ENCODE measurements at places on chromosomes 4 and X.

GRCh38 chr4:78297116-78297800 lies 240.1 kb downstream of the FRAS1 start:
- DNase-seq, result no peak

- no peak for DNase-seq
These were observed 51.3 kb downstream of the RGS12 start for GRCh38 chr4:3344104-3344503.

- no peak for DNase-seq
These were observed 152.4 kb downstream of the BANK1 start for GRCh38 chr4:101942891-101943290.

DNA sequence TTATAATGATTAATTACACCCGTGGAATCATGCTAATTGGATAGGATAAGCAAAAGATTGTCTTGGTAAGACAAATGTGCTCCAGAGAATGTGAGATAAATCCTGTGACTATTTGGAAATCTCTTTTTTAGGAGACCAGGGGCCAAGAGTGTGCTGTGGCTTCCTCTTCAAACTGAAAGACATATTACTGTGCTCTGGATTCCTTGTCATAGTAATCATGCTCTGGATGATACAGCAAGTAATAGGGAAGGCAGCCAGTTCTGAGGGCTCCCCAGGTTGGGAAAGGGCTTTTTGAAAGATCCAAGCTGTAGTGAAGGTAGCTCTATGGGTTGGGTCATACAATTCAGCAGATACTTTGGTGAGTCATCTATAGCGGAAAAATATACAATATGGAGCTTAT lies 600.5 kb downstream of the PCDH18 start:
- DNase-seq, result no peak

- DNase-seq, result no peak
These were observed 210.2 kb downstream of the DMD start for GRCh38 chrX:33001107-33001506.

DNA sequence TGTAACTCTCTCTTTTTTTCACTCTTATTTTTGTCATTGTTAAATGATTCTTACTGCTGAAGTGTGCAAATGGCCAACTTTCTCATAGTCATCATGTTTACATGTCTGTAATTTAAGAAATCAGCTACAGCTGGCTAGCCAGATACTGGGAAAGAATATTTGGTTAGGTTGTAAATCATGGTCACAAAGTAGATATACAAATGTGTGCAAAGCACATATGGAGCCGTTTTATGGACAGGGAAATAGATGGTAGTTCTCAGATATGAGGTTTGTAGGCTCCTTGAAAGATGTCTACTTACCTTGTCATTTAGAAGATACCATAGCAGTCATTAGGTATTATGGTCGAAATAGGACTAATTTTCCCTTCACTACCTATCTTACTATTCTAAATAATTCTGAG lies 430.4 kb downstream of the ADGRL3 start:
- no peak for DNase-seq

GRCh38 chr4:124304941-124305340 lies 407.6 kb downstream of the ANKRD50 start:
- DNase-seq, result no peak

DNA sequence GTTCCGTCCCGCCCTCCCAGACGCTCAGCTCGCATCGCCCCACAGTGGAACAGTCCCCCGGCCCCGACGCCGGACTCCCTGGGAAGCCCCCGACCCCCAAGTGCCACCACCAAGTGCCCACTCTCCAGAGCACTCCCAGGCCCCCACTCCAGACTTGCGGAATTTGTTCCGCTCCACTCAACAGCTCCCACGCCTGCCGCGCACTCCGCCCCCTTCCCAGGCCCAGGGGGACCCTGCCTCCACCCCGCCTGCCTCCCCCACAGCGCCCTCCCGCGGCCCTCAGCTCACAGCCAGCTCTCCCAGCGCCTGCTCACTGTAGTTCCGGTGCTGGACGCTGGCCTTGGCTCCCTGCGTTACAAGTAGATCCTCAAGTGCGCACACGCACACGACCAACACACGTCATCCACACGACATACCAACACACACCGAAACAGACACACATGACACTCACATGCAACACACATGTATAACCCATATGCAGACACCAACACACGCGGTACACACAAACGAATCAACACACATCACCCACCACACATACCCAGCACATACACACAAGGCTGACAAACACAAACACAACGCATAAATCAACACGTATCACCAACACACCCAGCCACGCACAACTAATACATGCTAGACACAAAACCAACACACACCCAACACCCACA lies 8.0 kb downstream of the MSX1 start:
- no peak for DNase-seq

DNA sequence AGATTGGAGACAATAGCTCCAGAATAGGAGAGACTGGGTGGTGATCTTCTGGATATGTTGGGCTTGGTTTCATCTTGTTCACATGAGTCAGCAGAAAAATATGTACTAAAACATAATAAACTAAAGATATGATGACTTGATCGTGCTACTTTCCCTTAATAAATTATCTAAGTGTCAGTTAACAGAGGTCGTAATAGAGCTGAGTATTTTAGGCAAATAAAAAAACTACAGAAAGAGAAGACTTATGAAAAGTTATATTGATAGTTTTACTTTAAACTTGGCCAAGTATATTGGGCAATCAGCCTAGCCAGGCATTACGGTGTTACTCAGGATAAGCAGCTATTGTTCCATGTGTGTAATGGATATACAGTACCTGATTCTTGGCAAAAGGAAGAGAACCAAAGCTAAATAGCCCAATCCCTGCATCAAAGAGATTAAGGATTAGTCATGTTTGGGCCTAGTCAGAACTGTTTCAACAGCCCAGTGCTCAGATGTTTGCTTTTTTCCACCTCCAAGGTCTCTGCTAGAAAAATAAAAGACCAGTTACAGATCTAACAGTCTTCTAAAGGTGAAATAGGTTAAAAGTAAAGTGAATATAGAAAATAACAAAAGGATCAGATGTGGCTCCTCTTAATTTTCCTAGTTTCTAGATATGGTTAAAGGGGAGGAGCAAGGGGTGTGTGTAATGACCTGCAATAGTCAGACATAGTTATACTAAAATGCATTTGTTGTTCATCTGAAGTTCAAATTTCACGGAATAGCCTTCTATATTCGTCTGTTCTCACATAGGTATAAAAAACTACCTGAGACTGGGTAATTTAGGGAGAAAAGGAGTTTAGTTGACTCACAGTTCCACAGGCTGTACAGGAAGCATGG lies 262.6 kb downstream of the ADGRL3 start:
- DNase-seq, result no peak

DNA sequence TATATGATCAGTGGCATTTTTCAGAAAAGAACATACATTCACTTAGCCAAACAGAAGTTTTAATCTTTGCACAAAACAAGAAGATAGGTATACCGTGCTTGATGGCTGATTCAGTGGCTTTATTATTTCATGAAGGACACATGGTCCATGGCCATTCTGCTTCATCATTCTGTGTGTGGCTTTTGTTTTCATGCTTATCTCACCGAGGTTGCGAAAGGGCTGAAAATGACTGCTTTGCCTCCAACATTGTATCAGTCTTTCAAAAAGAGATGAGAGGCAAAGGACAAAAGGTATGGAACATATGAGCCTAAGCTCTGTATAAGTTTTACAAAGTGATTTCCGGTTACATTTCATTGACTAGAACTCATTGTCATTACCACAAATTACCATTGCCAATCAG lies 541.1 kb downstream of the RAB28 start:
- DNase-seq, result no peak
